ENCODE measurements at places on chromosomes 11 and 22.

GRCh38 chr11:12019866-12020416 is 11.5 kb upstream of the DKK3 start:
- no peak for DNase-seq

DNA sequence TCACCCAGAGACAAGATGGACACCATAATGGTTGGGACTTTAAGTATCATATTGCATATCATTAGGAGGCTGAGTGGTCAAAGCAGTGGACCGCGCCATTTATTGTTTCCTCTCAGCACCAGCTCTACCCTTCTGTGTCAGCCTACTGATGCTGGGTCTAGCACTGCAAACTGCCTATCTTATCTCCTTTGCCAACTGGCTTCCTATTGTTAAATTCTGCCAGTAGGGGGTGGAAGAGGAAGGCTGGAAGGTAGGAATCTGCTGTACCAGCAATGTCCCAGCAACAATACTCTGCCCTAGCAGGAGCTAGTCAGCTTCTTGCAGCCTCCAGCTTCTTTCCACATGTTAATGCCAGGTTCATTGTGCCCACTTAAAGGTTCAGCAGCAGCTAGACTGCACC is 367.1 kb upstream of the PDGFD start:
- peak; percentile 11 for DNase-seq

DNA sequence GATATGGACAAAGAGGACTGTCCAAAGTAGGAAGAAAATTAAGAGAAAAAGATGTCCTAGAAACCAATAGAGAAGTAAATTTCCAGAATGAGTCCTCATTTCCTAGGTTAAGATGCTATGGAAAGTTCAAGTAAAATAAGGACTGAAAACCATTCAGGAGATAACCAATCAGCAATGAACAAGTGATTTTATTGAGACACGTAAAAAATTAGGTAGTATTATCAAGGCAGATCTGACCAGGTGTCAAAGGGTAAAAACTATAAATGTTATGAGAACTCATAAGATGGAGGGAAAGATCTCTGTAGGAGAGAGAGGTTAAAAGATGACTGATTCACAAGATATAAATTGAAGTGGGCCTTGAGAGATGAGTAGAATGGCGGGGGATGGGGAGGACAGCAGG is 50.2 kb downstream of the SPATA19 start:
- DNase-seq, result no peak

DNA sequence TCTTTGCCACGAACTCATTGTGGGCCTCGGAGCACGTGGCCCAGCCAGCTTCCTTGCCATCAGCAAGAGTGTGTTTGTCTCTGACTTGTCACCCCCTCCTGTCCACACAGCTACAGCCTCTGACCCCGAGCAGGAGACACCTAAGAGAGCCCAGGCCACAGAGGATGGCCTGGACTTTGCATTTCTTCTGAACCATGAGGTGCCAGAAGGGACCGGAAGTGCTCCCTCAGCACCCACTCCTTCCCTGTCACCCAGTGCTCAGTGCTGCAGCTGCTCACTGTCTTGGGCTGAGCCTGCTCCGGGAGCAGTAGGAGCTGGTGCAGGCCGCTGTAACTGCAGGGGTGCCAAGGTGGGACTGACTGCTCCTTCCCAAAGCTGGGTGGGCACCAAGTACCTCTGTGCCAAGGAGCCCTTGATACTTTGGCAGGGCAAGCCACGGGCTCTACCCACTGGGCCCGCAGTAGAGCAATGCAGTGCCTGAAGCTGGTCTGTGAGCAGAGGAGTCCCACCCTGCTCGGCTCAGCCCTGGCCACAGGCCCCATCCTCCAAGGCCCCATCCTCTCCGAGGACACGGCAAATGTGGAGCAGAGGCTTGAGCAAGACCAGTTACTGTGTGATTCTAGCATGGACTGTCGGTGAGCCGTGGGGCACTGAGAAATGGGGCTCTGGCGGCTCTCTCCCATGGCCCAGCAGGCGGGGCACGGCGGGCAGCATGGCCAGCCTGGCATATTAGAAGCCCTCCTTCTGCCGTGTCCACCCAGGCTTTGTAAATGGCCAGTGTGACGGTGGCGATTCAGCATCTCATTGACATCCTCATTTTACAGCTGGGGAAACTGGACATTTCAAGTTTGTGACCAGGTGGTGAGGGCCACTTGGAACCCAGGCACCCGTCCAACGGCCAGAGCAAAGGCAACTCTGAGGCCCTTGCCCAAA is 6.3 kb downstream of the GRK2 start:
- DNase-seq, result no peak

- no peak for DNase-seq
Measured at GRCh38 chr11:88051396-88051795, 123.8 kb downstream of the RAB38 start.

- peak; percentile 49 for DNase-seq
Measured at GRCh38 chr11:68998390-68998911, 14.6 kb downstream of the MRGPRF start.

GRCh38 chr11:134287561-134287960 is 11.4 kb downstream of the GLB1L3 start:
- DNase-seq, result no peak

DNA sequence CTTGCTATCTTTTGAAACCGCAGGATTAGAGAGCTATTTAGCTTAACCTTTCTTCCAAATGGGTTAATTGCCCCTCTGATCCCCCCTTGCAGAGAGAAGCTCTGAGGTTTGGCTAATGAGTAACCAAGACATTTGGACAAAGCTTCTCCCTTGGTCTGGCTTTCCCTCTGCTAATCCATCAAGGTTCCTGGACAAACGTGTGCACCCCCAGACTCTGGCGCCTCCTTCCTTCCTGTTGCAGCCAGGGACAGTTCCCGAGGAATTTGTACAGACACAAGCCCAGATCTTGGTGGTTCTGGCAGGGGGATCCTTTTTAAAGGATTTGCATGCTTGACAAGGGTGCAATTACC is 1.6 kb downstream of the KIAA1671 start:
- peak; percentile 17 for DNase-seq

- DNase-seq, result peak; percentile 46
Measured at GRCh38 chr11:71372693-71373657, 75.2 kb downstream of the DHCR7 start.

GRCh38 chr11:75279273-75279672 is 38.7 kb downstream of the TPBGL start:
- DNase-seq, result no peak

DNA sequence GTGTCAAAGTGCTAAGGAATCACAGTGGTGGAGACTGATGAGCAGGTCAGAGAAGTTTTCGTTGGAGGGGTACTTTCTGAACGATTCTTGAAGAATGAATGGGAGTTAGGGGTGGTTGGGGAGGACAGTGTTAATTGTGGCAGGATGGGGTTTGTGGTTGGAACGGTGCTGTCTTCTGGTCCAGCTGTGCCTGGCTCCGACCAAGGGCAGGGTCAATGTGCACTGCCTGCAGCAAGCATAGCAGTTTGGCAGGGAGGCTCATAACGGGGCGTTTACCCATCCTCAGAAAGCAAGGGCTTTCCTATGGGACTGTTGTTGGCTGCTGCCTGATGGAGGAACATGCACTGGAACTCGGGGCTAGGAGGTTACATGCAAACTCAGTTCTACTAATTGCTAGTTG is 265.8 kb downstream of the KIRREL3 start:
- DNase-seq, result no peak

DNA sequence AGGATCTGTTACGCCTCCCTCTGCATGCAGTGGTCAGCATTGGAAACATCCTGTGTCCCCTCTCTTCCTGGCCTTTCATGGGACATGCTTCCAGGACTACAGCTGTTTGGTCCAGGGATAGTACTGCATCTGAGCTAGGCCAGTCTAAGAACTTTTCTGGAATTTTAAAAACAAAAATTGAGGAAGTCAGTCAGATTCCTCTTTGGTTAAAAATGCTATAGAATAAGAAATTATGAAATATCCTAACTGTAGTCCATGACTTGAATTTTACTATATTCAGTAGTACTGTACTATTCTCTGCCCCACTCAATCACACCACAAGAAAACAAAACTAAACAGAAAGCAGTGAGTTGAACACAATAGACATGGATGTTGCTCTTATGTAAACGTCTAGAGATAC is 201.0 kb upstream of the CADM1 start:
- no peak for DNase-seq

DNA sequence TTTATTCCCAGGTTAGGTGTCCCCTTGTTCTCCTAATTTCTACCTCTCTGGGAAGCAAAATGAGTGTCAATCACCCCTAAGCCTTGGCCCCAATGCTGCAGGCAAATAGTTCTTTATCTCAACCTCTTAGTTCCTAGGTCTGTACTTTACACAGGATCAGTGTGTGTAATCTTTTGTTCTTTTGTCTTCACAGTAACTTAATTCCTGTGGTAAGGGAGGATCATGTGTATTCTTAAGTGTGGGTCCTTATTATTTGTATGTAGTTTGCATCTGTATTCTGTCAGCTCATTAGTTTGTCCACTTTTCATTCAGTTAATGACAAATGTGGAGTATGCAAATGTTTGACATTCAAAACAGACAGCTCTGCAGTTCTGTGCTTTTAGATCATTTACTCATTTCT is 166.7 kb downstream of the FAT3 start:
- no peak for DNase-seq

DNA sequence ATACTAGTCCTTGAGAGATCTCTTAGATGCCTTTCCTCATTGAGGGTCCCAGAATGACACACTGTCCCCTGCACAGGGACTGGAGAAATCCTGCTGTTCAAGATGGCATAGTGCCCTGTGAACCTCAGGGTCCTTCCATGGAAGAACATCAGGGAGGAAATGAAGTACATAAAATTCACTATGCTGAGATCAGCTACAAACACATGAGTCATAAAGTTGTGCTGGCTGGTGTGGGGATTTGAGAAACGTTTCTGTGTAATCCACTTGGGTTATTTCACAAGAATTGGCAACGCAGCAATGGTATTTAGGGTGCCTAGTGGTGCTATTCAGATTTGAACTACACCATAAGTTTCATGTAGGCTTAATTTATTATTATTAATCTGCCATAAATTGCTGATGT is 174.4 kb downstream of the MAML2 start:
- DNase-seq, result no peak

- DNase-seq, result no peak
Measured at GRCh38 chr22:49258107-49259010, 569.3 kb downstream of the BRD1 start.

DNA sequence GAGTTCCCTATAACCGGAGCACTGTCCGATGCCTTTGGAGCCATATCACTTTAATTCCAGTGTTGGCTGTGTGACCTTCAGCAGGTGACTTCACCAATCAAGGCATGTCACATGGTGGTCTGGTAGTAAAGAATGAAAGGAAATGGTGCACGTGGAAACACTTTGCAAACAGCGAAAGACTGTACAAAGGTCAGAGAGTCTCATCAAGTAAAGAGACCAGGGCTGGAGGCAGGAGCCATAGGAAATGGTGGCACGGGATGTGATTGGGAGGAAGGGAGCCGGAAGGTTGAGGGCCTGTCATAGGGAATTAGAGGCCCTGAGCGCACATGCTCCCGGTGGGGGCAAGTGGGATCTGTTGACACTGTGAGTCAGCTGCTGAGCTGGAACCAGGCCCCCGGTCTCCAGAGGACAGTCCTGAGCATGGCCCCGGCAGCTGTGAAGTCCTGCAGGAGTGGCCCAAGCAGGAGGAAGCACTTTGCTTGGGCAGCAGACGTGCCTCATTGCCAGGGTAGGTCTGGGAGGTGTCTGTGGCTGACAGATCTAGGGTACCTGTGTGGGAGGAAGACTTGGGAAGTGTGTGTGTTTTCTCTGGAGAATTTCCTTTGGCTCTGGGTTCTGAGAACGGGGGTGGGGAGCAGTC is 2.0 kb downstream of the DAGLA start:
- peak; percentile 50 for DNase-seq

- no peak for DNase-seq
Measured at GRCh38 chr11:121892131-121892681, 223.8 kb downstream of the BLID start.

DNA sequence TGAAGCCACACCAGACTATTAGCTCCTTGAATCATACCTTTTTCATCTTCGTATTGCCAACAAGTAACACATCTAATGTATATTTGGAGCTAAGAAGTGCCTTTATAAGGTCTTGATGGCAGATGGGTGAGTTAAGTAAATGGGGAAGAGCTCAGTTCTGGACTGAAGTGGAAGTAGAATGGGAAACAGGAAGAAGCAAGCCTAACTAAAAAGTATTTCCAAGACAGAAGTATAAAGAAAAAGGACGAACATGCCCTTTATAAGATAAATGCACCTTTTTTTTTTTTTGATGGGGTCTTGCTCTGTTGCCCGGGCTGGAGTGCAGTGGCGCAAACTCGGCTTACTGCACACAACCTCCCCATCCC is 14.5 kb downstream of the CRTAM start:
- DNase-seq, result no peak

GRCh38 chr11:35389112-35389511 is 30.2 kb downstream of the SLC1A2 start:
- DNase-seq, result no peak

DNA sequence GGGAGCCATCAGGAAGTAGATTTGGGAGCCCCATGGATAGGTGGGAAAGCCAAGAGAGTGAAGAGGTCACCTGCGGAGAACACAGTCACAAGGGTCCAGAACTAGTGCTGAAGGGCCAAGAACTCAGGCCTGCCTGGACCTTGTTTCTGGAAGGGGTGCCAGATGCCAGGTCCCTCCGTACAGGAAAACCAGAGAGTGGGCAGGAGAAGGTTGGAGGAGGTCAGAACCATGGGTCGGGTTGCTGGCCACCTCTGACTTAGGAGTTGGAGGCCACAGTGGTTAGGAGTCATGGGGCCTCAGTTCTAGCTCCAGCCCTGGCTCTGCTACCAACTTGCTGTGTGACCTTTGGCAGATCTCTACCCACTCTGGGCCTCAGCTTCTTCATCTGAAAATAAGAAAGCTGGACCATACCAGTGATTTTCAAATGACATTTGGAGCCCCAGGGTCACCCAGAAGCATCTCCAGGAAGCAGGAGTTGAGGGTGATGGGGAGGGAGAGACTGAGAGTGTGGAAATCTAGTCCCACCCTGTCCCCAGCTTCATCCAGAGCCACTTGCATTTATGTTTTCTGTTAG is 20.8 kb upstream of the TUB start:
- DNase-seq, result no peak

DNA sequence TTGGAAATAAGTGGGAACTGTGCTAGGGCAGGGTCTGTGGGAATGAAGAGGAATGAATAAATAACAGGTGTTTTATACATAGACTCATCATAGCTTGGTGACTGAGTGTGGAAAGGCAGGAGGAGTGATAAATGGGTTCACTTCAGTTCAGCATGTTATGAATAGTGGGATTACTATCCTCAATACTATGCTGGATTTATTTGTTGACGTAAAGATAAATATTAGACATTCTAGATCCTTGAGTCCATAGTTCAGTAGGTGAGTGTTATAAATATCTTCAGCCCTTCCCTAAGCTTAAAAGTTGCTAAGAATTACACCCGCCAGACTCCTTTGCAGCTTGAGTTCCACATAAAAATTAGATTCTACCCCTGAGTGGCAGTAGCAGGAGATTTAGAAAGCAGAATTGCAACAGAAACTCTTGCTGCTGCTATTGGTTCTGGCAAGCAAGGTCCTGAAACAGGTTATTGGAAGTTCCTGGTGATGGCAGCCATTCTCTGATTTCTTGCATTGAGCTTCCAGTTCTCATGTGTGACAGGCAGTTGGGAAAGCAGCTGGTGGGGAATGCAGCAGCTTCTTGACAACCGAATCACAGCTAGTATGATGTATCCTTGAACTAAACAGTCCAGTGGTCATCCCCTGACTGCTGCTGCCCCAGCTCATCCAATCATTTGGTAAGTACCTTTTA is 1558.9 kb downstream of the FAM181B start:
- peak; percentile 42 for DNase-seq
